Activated T-cell treated with anti-CD3 and anti-CD28 coated beads, Interleukin-2, amount 50 U/mL, for 24 hours (primary cell): ENCODE measurements at places on chromosomes 11 and 22.

DNA sequence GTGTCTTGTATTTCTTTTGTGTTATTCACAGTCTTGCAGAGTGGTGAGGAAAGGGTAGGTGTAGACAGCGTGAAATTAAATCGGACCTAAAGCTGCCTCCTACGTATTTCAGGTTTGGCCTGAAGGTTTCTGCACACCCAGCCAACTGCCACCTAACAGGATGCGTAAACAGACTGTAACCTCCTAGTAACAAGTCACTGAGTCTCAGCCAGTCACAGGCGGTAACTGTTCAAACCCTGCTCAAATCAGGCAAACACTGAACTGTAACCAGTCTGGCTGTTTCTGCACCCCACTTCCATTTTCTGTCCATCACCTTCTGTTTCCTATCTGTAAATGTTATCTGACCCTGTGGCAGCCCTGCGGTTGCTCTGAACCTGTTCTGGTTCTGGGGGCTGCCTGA is 87.1 kb downstream of the ADAMTS15 start:
- DNase-seq: no peak

GRCh38 chr11:83025267-83025704 is 46.4 kb downstream of the RAB30 start:
- DNase-seq: no peak

DNA sequence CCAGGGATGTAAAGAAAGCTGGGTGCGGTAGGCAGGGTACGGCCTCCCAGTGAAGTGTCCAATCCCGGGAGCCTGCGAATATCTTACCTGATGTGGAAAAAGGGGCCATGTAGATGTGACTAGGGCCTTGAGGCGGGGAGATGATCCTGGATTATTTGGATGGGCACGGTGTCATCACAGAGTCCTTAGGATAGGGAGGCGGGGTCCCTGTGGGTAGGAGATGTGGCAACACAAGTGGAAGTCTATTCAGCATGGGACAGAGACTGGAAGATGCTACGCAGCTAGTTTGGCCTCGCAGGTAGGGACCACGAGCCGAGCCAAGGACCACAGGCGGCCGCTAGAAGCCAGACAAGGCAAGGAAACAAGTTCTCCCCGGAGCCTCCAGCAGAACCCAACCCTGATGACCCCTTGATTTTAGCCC is 46.4 kb upstream of the SHANK2 start:
- DNase-seq: no peak

- no peak for DNase-seq
Observed at GRCh38 chr11:112103446-112103845, 16.8 kb downstream of the SDHD start.

GRCh38 chr11:94595076-94595475 is 27.9 kb downstream of the PIWIL4 start:
- no peak for DNase-seq

DNA sequence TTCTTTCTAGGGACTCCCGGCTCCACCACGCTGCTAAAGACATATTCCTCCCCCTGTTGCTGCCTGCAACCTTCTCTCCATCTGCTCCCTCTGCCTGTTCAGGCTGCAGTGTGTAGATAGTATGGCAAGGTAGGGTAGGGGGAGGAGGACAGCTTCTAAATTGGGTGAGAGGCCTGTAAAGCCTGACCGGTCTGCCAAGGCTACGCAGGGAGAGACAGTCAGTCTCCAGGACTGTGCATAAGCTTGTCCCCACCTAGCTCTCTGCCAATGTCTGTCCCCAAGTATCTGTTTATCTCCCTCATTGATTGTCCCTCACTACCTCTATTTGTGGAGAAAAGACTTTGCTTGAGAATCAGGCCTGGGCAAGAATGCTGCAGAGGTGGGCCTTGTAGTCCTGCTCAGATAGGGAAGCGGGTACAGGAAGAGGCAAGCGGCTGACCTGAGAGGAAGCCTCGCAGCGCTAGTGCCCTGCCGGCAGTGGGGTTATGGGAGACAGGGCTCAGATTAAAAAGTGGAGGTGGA is 871 bp upstream of the SEZ6L start:
- no peak for DNase-seq

DNA sequence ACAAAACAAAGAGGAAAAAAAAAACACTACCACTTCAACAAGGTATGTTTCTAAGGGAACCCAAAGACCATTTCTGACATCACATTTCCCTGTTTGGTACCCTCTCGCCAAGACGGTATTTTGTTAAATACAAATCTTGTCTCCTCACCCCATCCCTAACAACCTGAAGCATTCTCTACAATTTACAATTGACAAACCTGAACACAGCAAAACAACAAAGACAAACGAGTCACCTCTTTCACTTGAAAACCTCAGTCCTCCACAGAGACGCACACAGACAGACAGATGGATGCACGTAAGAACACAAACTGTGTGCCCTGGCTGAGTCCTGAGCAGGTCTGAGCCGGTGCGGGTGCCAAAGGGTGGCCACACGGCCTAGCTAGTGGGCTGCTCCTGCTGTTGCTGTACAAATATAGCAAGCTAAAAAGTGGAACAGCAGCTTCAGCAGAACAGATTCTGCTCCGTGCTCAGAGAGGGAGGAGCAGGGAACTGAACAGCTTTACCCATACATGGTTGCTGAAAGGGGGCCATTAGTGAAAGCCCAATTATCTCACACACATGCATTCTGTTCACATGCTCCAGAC is 28.5 kb downstream of the CELF1 start:
- no peak for DNase-seq

- DNase-seq: no peak
Observed at GRCh38 chr11:86174101-86175046, 70.2 kb upstream of the EED start.

DNA sequence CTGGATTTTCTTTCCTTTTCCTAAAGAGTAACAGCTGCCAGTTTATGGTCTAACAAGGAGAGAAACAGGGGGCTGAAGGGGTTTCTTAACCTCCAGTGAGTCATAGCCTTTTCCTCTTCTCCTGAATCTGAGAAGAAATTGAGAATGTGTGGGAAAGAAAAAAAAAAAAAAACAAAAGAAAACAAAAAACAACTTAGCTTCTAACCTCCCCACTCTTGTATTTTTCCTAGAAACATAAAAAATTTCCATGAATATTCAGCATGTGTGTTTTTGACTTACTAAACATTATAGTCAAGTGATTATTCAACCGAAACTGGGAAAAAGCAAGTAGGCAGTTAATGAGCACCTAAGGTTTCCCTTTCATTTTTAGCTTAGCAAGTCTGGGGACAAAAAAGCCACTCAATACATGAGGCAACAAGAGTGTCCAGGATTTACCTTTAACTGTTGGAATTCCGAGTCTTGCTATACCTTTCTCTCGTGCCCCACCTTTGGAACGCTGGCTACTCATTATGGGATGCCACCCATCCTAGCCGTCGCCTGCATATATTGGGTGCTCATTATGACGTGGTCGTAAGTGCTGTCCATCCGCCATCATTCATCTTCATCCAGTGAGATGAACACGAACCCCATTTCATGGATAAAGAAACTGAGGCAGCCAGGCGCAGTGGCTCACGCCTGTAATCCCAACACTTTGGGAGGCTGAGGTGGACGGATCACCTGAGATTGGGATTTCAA is 2.4 kb downstream of the ASPHD2 start:
- DNase-seq: peak; percentile 41

DNA sequence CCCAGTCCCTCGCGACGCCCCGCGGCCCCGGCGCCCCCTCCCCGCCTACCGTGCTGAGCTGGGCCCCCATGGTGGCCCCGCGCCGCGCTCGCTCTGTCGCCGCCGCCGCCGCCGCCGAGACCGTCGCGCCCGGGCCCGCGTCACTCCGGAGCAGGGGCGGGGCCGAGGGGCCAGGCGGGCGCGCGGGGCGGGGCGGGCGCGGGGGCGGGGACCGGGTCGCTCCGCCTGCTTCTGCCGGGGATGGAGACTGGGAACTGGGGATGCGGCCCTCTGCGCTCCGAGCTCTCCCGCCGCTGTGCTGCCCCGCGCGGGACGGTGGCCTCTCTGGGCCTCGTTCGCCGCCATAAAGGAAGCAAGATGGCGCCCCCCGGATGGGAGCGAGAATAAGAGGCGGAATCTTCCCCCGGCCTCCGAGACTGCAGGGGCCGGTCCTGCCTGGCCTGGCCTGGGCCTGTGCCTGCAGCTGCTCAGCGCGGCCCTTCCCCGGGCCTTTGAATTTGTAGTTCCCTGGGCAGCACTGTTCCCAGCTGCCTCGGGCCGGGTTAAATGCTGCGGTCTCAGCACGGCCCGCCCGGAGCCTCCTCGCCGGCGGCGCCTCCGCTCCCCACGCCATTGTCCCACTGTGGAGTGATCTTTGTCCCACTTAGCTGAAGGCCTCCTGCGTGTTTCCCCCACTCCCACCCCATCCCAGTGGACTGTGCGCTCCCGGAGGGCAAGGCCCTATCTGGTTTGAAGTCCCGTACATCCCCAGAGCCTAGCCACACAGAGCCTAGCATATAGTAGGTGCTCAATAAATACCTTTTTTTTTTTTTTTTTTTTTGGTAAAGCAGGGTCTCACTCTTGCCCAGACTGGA is at the start of gene CYB5R3:
Gene CYB5R3, minus strand, starts transcription at position 147 of the 854 bp plus-strand sequence. Its CDS starts 77 bp downstream, at position 70.
- DNase-seq: peak; percentile 90

DNA sequence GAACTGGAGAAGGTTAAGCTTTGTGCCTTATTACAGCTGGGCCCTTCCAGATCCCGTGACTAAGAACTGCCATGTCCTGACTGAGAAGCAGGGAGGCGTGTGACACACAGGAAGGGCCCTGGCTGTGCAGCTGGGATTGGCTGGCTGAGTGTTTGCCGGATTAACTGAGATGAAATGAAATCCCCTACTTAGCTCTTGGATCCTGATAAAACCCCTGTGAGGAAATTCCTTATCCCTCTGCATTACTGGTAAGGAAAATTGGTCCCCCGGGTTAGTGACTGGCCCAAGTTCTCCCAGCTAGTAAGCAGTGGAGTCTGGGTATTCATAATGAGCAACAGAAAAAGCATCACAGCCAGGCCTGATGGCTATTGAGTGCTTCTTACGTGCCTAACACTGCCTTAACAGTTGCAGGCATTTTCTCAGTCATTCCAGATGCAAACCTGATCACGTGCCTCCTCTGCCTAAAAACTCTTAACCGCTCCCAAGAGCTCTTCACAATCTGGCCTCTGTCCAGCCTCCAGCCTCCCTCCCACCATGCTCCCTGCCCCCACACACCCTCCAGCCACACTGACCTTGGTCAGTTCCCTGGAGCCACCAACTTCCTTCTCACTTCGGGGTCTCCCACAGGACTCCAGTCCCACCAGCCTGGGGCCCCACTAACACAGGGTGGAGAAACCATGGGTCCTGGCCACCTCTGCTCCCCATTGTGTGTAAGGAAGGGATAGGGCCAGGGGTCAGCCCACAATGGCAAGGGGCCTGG is 37.8 kb downstream of the ARRB1 start:
- no peak for DNase-seq

- DNase-seq: peak; percentile 52
Observed at GRCh38 chr11:61080986-61081590, 21.2 kb upstream of the CD5 start.

GRCh38 chr22:44247923-44248892 is 64.5 kb downstream of the SHISAL1 start:
- DNase-seq: no peak

DNA sequence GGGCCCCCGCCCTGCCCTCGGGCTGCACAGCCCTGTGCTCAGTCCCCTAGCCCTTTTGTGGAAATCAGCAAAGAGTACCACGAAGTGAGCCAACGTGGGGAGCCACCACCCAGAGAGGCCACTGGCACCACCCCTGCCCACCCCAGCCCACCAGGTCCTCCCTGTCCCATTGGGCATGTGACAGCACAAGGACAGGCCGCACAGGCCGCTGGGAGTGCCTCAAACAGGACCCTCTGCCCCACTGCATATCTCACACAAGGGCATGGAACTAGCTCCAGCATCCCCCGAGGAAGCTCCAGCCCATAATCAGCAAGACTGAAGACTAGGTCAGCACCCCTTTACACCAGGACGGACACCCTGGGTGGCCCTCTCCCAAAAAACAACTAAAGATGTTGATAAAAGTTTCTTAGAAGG is 29.7 kb downstream of the GNB1L start:
- DNase-seq: peak; percentile 11

- DNase-seq: no peak
Observed at GRCh38 chr11:71342951-71343827, 90.8 kb upstream of the SHANK2 start.

- peak; percentile 26 for DNase-seq
Observed at GRCh38 chr22:19882446-19883381, 28.0 kb upstream of the GNB1L start.

DNA sequence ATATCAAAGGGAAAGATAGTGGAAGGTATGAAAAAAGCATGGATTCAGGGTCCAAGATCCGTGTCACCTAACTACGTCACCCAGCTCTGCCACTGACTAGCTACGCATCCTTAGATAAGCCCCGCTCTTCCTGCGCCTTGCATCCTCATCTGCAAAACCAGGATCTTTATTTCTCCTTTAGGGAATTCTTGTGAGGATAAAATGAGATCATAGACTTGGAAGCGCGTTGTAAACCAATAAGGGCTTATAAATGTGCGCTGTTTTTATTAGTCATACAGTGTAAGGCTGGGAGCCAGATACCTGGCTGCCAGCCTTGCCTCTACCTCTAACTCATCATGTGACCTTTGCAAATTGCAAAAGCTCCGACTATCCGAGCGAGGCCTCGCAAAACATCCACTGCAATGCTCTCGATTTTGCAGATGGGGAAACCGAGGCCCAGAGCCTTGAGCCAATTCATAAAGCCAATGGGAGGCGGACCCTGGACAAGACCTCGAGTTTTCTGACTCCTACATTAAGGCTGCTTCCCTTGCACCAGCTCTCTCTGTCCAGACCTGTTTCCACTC is 753 bp downstream of the PRPF19 start:
- no peak for DNase-seq

DNA sequence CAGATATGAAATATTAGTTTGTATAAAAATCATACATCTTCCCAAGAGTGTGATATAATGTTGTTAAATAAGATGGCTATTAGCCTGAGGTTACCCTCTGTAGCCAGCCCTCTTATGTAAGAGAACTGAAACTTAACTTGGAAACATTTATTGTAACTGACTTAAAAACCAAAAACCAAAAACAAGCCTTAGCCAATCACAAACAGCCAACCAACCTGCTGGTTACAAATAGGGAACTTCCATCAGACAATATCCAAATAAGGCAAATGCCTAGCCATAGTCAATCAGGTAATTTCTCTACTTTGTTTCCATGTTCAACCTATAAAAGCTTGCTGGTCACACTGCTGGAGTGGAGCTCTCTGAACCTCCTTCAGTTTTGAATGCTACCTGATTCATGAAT is 14.1 kb downstream of the KBTBD3 start:
- no peak for DNase-seq

- no peak for DNase-seq
Observed at GRCh38 chr11:116876656-116877055, 39.2 kb upstream of the APOA1 start.

- no peak for DNase-seq
Observed at GRCh38 chr11:130858215-130858614, 58.1 kb downstream of the SNX19 start.
